ENCODE measurements at places on chromosomes 5 and 9. TPM values are rescaled to one million over a fixed set of nuclear protein-coding genes. Genes with fewer than 3 reads are reported as not detected.

Gene CA9
- total RNA-seq: not detected

Gene OR1K1
- total RNA-seq: not detected

Gene TJP2
- total RNA-seq: 16.1 TPM

Gene KIF24
- total RNA-seq: 0.21 TPM

Gene MRRF
- 29.5 TPM for total RNA-seq

Gene TRIM36
- 0.42 TPM for total RNA-seq

Gene LRRC14B
- not detected for total RNA-seq

Gene MAMDC2
- 0.10 TPM for total RNA-seq

Gene KIF20A
- 0.42 TPM for total RNA-seq

Gene PCDHGA4
- total RNA-seq: 0.21 TPM

Gene ATP6V1G1
- total RNA-seq: 265 TPM

Gene TSSK1B
- 0.10 TPM for total RNA-seq

Gene C6
- not detected for total RNA-seq

Gene PRRX2
- total RNA-seq: not detected

Gene TOR2A
- 13.4 TPM for total RNA-seq

Gene CNTFR
- total RNA-seq: not detected

Gene AHRR
- total RNA-seq: 0.31 TPM

Gene CCNI2
- 1.5 TPM for total RNA-seq

Gene CDK9
- total RNA-seq: 77.8 TPM

Gene TMEM215
- total RNA-seq: not detected

Gene JAKMIP2
- total RNA-seq: 1.2 TPM

Gene DNAH5
- not detected for total RNA-seq

Gene DCAF10
- total RNA-seq: 8.8 TPM

Gene PRUNE2
- 0.31 TPM for total RNA-seq

Gene EFNA5
- total RNA-seq: 0.84 TPM

Gene OR1J2
- not detected for total RNA-seq

Gene PLPP7
- 0.52 TPM for total RNA-seq

Gene ETF1
- total RNA-seq: 189 TPM

Gene PPP3R2
- not detected for total RNA-seq

Gene IL3
- not detected for total RNA-seq

Gene S1PR3
- 7.8 TPM for total RNA-seq

Gene BTNL8
- not detected for total RNA-seq

Gene FOXD4L5
- under 0.01 TPM for total RNA-seq

Gene ARID3C
- not detected for total RNA-seq

Gene NIPAL4
- 11.5 TPM for total RNA-seq

Gene CD14
- 138 TPM for total RNA-seq

Gene FBP2
- total RNA-seq: not detected

Gene MEGF10
- total RNA-seq: under 0.01 TPM
